ENCODE measurements at places on chromosomes 13 and 19.

DNA sequence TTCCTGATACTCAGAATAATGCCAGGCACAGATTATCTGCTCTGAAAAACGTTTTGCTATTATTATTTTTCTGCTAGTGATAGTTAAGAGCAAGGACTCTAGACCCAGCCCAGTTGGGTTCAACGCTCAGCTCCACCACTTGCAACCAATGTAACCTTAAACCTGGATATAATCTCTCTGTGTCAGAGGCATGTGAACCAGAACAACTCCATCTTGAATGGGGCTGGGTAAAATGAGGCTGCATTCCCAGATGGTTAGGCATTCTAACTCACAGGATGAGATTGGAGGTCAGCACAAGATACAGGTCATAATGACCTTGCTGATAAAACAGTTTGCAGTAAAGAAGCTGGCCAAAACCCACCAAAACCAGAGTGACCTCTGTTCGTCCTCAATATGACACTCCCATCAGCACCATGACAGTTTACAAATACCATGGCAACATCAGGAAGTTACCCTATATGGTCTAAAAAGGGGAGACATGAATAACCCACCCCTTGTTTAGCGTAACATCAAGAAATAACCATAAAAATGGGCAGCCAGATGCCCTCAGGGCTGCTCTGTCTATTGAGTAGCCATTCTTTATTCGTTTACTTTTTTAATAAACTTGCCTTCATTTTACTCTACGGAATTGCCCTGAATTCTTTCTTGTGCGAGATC is 13.6 kb downstream of the FAM187B start:
- DNase-seq: no peak

DNA sequence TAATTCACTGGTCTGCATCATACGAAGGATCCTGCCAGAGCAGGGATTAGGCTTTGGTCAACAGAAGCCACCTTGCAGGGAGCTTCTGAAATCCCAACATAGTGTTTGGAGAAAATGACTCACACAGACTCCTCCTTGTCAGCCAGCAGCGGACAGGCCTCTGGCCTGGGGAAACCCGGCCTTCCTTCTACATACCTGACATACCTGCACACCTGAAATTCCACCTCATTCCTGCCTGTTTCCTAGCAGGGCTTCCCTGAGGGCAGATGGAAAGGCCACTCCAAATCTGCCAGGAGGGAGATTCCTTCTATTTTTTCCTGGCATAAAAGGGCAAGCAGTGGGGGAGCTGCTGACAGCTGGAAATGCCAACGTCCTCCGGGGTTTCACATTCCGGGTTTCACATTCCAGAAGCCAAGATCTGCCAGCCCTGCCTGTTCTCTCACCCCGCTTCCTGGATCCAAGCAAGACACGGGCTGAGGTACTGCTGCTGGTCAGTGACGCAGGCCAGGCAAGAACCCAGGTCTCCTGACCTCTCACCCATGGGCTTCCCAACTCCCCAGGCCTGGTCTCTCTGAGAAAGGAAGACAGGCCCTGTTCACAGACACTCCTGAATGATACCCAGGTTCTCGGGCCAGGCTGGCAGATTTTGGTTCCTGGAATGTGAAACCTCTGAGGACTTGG is 18.2 kb upstream of the IGFL1 start:
- DNase-seq: no peak

DNA sequence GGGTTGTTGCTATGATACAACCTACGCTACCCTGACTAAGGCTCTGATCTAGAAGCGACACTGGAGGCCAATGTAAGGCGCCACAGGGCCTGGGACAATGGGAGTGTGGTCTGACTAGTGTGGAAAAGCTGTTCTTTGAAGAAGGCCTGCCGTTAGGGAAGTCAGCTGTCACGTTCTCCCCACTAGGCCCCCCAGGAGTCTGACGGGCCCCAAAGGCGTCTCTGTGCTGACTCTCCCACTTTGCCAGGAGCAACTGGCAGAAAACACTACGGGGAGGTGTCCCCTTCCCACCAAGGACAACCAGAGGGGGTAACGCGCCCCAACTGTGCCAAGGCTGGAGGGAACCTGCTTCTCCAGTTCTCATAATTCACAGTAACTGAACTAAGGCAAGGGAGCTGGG is 25.3 kb upstream of the EIF3G start:
- DNase-seq: no peak

- no peak for DNase-seq
Observed at GRCh38 chr19:54275951-54276350, 5.0 kb downstream of the LILRB2 start.

DNA sequence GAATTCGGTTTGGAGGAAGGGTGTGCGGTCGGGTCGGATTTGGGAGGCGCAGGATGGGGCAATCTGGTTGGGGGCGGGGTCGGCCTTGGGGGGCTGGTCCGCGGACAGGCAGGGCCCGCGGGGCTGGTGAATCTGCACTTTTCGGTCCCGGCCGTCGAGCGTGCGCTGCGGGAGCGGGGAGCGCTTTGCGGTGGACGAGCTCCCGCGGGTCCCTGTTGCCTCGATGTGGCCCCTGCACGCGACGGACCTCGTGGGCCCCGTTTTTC is 11.9 kb downstream of the PEAK3 start:
- no peak for DNase-seq

GRCh38 chr19:17282488-17283125 is 906 bp downstream of the ANKLE1 start:
- peak; percentile 76 for DNase-seq

GRCh38 chr19:48255376-48256303 is at the start of gene CARD8:
TSS of gene CARD8 (minus strand) at chr19:48255912. CDS start at chr19:48241020, 14,892 bp downstream.
- peak; percentile 91 for DNase-seq

GRCh38 chr19:46015687-46016425 is 7.0 kb downstream of the PGLYRP1 start:
- peak; percentile 70 for DNase-seq

- no peak for DNase-seq
Observed at GRCh38 chr19:41478875-41479756, 36.2 kb downstream of the ERICH4 start.

- no peak for DNase-seq
Observed at GRCh38 chr19:18338541-18338940, 1.9 kb upstream of the PGPEP1 start.

DNA sequence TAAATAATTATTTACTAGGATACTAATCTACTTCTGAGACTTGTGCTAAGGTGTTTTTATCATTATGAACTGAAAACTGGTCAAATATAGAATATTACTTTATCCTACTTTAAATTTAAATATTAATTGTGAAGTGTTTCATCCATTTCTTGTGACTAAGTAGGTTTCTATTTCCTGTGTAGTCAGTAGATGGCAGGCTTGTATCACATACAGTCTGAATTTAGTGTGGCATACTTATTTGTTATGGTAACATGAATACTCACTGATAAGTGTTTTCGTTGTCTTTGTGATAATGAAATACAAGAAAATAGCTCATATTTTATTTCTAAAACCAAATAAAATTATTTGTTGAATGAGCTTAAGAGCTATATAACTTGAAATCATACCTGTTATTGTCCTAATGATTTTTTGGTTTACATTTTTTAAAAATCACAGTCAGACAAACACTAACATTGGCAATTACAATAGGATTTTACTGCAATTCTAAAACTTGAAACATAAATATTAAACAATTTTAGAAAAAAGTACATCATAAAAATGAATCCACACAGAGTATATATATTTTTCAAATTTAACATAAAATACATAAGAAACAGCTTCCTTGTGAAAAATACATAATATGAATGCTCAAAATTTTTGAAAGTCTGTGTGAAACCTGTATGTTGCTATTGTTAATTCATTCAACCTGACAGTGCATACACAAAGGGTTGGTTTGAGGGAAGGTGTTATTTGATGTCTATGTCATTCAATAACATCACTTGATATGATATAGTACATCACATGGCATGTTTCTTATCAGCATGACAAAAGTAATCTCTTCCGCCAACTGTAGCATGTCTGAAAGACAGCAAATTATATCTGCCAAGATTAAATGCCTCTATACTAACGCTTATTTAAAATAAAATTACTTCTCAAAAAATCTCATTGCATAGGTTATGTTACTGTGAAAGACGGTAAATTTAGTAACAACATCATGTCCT is 904.8 kb upstream of the PCDH20 start:
- DNase-seq: no peak

DNA sequence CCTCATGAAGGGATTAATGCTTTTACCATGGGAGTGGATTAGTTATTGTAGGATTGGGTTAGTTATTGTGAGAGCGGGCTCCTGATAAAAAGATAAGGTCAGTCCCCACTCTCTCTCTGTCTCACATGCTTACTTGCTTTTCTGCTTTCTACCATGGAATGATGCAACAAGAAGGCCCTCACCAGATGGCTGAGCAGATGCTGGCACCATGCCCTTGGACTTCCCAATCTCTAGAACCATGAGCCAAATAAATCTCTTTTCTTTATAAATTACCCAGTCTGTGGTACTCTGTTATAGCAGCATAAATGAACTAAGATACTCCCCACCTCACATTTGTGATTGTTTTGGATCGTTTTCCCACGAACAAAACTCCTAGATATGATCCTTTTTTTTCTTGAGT is 353.8 kb downstream of the DNAJC15 start:
- DNase-seq: no peak

GRCh38 chr13:45503658-45504057 is 38.9 kb downstream of the COG3 start:
- DNase-seq: no peak

DNA sequence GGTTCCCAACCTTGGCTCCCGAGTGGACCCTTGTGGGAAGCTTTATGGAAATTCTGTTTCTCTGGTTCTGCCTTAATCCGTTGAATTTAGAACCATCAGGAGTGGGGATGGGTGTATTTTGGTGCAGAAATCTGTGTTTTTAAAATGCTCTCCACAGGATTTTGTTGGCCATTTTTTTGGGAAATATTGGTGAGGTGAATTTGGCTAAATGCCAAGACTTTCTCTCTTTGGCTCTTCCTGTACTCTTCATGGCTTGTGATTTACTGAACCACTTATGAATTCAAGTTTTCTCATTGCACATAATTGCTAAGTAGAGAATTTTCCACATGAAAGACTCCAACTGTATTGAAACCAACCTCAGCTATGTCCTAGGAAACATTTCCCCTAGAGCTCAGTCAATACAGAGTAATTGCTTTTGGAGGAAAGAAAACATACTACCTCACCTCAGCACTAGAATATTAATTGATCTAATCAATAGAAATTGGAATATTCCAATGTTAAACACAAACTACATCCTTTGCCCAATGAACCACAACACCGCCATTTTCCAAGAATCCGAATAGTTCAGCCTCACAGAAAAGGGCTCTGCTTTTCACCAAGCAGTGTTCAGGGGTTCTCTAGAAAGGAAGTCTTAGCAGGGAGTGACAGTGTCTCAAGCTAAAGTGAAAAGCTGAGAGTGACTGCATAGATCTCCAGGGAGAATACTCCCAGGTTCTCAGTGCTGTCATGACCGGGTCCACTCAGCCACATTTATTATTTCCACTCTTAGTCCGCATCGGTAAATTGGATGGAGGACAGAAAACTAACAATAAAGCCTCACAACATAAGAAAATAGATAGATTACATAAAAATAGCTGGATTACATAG is 60.3 kb downstream of the ERCC5 start:
- no peak for DNase-seq

- DNase-seq: no peak
Observed at GRCh38 chr13:59047546-59047945, 1116.2 kb downstream of the DIAPH3 start.

All from CD4-positive, alpha-beta T cell (primary cell).